Large intestine (tissue), 12 donors: ENCODE measurements at places on chromosomes 12 and 14. TPM values are rescaled to one million over a fixed set of nuclear protein-coding genes. Genes with fewer than 3 reads are reported as not detected.

GRCh38 chr14:54516709-54517108 is 7.0 kb downstream of the CGRRF1 start:
- H3K4me3 ChIP-seq = no peak overlapping the region
- H3K4me1 ChIP-seq = no peaks in the 10 kb centered on the region
- DNase-seq = no peak
- H3K27ac ChIP-seq = no peak overlapping the region
- H3K27me3 ChIP-seq = no peaks in the 10 kb centered on the region

GRCh38 chr14:104227806-104228205 is 89.4 kb downstream of the KIF26A start:
- no peak overlapping the region for H3K4me3 ChIP-seq
- H3K36me3 ChIP-seq = no peaks in the 10 kb centered on the region
- H3K27ac ChIP-seq = no peak overlapping the region
- H3K27me3 ChIP-seq = peaks cover 2% of the 10 kb centered on the region
- H3K4me1 ChIP-seq = peaks cover 35% of the 10 kb centered on the region

DNA sequence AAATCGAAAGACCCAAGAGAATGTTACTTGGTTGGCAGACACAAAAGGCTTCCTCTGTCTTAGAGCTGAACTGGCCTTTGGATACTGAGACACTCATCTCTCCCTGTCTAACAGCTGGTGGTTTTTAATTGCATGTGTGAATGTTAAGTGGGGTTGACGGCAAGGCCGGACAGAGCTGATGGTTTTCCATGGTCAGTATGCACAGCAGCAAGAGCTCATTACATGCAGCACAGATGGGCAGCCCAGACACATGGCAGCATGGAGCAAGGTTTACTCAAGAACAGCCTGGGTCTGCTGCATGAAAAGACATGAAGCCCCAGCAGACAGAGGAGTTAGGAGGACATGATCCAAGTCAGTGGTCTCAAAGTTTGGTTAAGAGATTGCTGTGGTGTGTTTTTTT is 27.8 kb upstream of the CACNA2D4 start:
- peaks cover 3% of the 10 kb centered on the region for H3K4me1 ChIP-seq
- H3K4me3 ChIP-seq = no peak overlapping the region
- H3K27me3 ChIP-seq = no peaks in the 10 kb centered on the region

- no peaks in the 10 kb centered on the region for H3K4me1 ChIP-seq
- DNase-seq = peak; percentile 82
- H3K4me3 ChIP-seq = peak within 1 kb of the TSS; percentile 72
- no peaks in the 10 kb centered on the region for H3K36me3 ChIP-seq
- H3K27ac ChIP-seq = peak within 1 kb of the TSS; percentile 77
- no peaks in the 10 kb centered on the region for H3K27me3 ChIP-seq
These were observed at the start of gene BBS10 for GRCh38 chr12:76348079-76348901. TSS of gene BBS10 (minus strand) at chr12:76348415. CDS start at chr12:76348358, 57 bp downstream.

- H3K27ac ChIP-seq = peak overlapping the region; percentile 26
- H3K4me1 ChIP-seq = peaks cover 9% of the 10 kb centered on the region
- H3K4me3 ChIP-seq = no peak overlapping the region
- no peaks in the 10 kb centered on the region for H3K36me3 ChIP-seq
- H3K27me3 ChIP-seq = no peaks in the 10 kb centered on the region
These were observed 38.4 kb upstream of the FOXN3 start for GRCh38 chr14:89455412-89455811.

DNA sequence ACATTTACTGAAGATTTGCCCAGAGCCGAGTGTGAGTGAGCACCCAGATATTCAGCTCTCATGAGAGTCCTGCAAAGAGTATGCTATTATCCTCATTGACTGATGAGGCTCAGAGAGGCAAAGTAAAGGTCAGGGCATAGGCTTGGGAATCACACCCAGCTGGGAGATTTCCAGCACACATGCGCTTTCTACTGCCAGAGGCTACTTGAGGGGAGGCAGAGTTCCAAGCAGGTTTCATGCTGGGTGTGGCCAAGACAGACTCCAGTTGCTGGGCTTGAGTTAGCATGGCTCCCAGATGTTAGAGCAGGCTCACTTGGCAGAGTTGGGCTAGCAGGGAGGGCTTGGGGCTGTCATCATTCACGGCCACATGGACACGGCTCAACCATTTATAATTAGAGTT is 14.4 kb upstream of the FAM181A start:
- H3K4me3 ChIP-seq = no peak overlapping the region
- no peak overlapping the region for H3K27ac ChIP-seq
- H3K27me3 ChIP-seq = no peaks in the 10 kb centered on the region
- H3K36me3 ChIP-seq = no peaks in the 10 kb centered on the region

DNA sequence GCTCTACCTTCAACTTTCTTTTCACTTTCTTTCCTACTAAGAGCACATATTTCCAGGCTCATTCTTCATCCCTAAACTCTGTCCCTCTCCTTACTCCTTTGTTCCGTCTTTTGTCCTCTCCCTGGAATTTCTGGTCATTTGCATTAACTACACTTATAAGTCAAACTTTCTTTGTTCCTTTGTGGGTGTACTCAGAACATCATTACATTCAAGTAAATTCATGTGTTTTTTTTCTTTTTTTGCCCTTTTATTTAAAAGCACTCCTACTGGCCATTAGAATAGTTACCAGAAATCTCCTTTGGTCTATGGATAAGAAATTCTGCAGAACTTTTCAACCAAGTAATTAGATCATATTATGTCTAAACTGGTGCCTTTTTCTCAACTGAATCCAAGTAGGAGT is 802.6 kb downstream of the DIO2 start:
- H3K27ac ChIP-seq = no peak overlapping the region
- no peak overlapping the region for H3K4me3 ChIP-seq
- H3K27me3 ChIP-seq = no peaks in the 10 kb centered on the region
- H3K36me3 ChIP-seq = no peaks in the 10 kb centered on the region
- no peaks in the 10 kb centered on the region for H3K4me1 ChIP-seq

DNA sequence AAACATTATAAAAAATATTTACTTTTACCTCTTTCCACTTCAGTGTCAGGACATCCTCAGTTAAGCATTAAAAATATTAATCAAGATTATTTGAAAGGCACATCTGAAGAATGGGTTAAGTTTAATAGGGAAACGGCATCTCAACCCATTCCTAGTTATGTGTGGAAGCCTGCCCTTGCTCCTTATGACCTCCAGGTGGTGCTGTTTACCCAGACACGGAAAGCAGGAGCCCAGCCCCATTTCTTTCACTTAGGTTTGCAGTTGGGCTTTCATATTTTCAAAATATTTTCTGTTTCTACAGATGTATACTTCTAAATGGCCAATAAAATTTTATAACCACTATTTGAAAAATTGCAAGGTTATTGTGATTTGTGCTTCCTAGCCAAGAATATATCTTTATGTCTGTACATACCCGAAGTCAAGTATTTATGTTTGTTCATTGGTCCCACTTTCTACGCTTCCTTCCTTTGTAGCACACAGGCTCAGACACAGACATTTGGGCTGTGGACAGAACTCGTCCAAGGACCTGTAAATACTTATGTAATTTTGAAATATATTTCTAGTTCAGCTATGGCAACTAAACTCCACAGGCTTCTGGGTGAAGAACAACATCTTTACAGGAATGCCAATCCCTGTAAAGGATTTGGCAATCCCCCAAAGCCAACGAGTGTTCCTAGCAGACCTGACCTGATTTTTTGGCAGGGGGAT is 247.1 kb downstream of the AKAP6 start:
- DNase-seq = peak; percentile 51
- no peak overlapping the region for H3K4me3 ChIP-seq
- no peaks in the 10 kb centered on the region for H3K27me3 ChIP-seq
- no peak overlapping the region for H3K27ac ChIP-seq

DNA sequence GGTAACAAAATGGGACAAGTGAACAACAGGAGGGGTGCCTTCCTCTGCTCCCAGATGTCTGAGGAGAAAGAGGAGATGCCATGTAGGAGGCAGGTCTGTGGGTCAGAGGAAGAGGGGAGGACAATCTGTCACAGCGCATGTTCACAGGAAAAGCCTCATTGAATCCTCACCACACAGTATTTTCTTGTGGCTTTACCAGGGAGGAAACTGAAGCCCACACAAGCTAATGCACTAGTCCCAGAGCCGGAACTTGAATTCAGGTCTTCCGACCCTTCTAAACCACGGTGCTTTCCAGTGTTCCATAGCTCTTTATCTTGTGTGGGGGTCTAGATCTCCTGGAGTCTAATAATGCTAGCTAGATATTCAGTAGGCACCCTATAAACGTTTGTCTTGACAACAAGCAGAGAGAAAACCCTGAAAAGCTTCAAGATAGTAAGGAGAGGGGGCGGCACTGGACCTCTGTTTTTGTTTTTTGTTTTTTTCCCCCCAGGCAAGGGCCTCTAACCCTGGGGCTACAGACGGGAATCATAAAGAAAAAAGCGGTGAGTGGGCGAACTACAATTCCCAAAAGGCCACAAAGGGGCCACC is 371 bp upstream of the SHMT2 start:
- H3K4me3 ChIP-seq = peak overlapping the region; percentile 72
- no peak for DNase-seq
- peaks cover 44% of the 10 kb centered on the region for H3K27me3 ChIP-seq

GRCh38 chr12:80936353-80936641 is 1.4 kb downstream of the LIN7A start:
- H3K36me3 ChIP-seq = no peaks in the 10 kb centered on the region
- peaks cover 15% of the 10 kb centered on the region for H3K4me1 ChIP-seq
- peak overlapping the region; percentile 89 for H3K4me3 ChIP-seq
- peak overlapping the region; percentile 89 for H3K27ac ChIP-seq
- no peak for DNase-seq

- H3K4me1 ChIP-seq = no peaks in the 10 kb centered on the region
- no peak overlapping the region for H3K4me3 ChIP-seq
- DNase-seq = no peak
- no peak overlapping the region for H3K27ac ChIP-seq
These were observed 53.7 kb downstream of the FBXL14 start for GRCh38 chr12:1540690-1541089.

- H3K27me3 ChIP-seq = no peaks in the 10 kb centered on the region
- peaks cover 4% of the 10 kb centered on the region for H3K4me1 ChIP-seq
- peak overlapping the region; percentile 51 for H3K27ac ChIP-seq
- no peak for DNase-seq
These were observed 452 bp downstream of the NGDN start for GRCh38 chr14:23469906-23470403.

DNA sequence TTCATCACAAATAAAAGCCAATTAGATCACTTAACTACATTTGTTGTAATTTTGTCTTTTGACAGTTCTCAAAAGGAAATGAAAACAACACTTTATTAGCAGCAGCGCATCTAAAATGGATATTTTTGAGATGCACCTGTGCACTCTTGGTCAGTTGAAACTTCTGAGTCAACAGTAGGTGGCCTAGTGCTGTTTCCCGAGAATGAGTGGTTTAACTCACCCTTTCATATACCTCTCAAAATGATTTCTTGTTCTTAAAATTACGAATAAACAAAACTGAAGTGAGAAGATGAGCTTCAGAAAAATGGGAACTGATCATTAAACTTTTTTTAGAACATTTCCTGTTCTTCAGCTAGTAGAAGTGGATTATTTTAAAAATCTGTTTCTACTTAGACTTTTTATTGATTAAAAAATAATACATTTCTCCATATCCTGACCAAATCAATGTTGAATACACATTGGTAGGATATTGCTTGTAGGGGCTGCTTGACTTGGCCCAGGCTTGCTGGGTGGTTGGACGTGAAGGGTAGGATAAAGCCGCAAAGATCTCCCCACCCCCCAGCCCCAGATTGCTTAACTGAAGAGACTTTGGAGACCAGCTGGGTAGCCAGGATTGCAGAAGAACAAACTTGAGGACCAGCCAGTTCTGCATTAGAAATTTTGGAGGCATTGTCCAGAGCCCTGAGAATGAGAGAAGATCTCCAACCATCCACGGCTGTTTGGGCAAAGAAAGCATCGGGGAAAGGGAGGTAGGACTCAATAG is 22.3 kb upstream of the STK38L start:
- DNase-seq = no peak
- H3K4me1 ChIP-seq = peaks cover 5% of the 10 kb centered on the region
- H3K27me3 ChIP-seq = no peaks in the 10 kb centered on the region
- no peak overlapping the region for H3K4me3 ChIP-seq

DNA sequence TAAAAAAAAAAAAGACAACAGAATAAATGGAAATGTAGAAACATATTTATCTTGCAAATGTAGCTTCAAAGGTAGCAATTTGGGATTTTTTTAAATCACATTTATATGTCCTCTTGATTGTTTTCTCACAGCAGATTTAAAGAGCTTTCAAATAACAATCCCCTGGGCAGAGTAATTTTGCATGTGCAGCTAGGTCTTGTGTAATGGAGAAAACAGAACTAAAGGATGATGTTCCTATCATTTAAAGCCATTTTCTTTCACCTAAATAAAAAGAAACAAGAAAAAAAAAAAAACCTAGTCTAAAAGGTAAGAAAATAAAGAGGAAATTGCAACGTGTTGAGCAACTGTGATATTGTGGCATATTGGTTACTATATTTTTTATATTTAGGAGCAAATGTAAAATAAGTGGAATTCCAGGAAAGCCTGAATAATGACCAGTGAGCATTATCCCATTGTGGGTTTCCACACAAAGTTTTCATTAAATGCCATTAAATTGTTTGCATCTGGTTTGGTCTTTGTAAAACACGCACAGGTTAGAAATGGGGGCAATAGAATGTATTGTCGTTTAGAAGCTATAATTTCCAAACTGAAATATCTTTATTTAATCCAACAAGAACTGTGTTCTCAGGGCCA is 215.6 kb downstream of the SLC6A15 start:
- H3K36me3 ChIP-seq = no peaks in the 10 kb centered on the region
- no peak overlapping the region for H3K27ac ChIP-seq

DNA sequence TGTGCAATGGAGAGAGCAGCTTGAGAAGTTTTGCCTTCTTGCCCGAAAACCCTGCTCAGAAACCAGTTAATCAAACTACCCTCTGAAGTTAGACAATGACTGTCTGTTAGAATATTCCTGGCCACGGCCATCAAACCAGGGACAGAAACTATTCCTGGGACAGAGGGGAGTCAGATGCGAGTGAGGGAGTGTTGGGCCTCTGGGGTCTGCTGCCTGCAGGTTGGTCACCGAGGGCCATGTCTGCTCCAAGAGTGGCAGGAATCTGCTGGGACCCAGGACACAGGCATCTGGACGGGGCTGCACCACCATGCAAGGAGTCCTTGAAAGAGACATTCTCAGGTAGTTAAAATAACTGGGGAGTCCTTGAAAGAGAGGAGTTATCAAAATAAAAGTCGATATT is 16.9 kb upstream of the EIF2B2 start:
- H3K4me3 ChIP-seq = no peak overlapping the region
- no peaks in the 10 kb centered on the region for H3K27me3 ChIP-seq
- H3K4me1 ChIP-seq = no peaks in the 10 kb centered on the region
- no peak overlapping the region for H3K27ac ChIP-seq
- H3K36me3 ChIP-seq = no peaks in the 10 kb centered on the region

- no peak overlapping the region for H3K27ac ChIP-seq
- no peak for DNase-seq
- H3K4me1 ChIP-seq = no peaks in the 10 kb centered on the region
- H3K4me3 ChIP-seq = no peak overlapping the region
- no peaks in the 10 kb centered on the region for H3K36me3 ChIP-seq
These were observed 469.6 kb downstream of the NPAS3 start for GRCh38 chr14:33408291-33408690.

GRCh38 chr12:31931796-31932715 is 27.2 kb upstream of the RESF1 start:
- H3K4me3 ChIP-seq = no peak overlapping the region
- H3K27me3 ChIP-seq = no peaks in the 10 kb centered on the region
- no peak overlapping the region for H3K27ac ChIP-seq
- no peaks in the 10 kb centered on the region for H3K36me3 ChIP-seq
- DNase-seq = no peak

Gene SERPINA5
- 5.3 TPM for polyA plus RNA-seq

Gene ASCL1
- 6.4 TPM for polyA plus RNA-seq

Gene ABCC9
- polyA plus RNA-seq = 7.4 TPM

Gene RPGRIP1
- 0.49 TPM for polyA plus RNA-seq

Gene KRT73
- polyA plus RNA-seq = 0.97 TPM
